ENCODE measurements at places on chromosomes 1 and 21. TPM values are rescaled to one million over a fixed set of nuclear protein-coding genes. Genes with fewer than 3 reads are reported as not detected.

DNA sequence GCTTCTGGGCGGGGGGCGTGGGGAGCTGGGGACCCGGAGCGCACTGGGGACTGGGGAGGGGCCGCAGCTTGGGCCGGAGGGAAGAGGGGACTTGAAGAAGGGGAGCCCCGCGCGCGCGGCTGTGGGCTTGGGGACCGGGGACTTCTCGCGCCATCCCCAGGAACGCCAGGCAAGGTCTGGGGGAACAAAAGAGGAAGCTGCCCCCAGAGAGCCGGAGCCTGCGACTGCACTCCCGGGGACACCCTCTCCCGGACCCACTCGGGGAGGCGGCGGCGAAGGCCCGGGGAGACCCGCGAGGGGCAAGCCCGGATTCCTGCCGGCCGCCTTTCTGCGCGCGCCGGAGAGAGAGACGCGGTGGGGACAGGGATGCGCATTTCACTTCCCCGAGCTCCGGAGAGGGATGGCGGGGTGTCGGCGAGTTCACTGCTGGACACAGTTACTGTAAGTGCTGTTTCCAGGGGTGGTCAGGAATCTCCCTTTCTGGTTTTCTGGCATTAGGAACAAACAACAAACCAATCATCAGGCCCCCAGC, 732 bp downstream of the ABCG1 start:
- no peak for DNase-seq

CRP gene
- polyA plus RNA-seq = not detected

- DNase-seq = no peak
Measured at GRCh38 chr1:241817331-241817792, 30.6 kb upstream of the EXO1 start.

DNA sequence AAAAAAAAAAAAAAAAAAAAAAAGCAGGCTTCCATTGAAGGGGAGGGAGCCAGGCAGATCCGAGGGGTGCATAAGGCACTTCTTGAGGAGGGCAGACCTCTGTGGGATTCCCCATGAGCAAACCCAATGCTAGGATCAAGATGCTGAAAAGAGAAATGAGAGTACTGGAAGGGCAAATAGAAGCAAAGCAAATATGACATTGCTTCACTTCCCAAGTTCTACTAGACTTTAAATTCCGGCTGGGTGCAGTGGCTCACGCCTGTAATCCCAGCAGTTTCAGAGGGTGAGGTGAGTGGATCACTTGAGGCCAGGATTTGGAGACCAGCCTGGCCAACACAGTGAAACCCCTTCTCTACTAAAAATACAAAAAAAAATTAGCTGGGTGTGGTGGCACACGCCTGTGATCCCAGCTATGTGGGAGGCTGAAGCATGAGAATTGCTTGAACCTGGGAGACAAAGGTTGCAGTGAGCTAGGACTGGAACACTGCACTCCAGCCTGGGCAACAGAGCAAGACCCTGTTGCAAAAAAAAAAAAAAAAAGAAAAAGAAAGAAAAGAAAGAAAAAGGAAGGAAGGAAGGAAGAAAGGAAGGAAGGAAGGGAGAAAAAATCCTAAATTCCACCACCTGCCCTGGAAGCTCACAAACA, 23.1 kb upstream of the PALMD start:
- no peak for DNase-seq

GRCh38 chr1:67441183-67441582, 11.0 kb upstream of the SERBP1 start:
- no peak for DNase-seq

TMEM59 gene
- 97.2 TPM for polyA plus RNA-seq

All from A549 (cell line).